ENCODE measurements at places on chromosomes 6 and 20.

DNA sequence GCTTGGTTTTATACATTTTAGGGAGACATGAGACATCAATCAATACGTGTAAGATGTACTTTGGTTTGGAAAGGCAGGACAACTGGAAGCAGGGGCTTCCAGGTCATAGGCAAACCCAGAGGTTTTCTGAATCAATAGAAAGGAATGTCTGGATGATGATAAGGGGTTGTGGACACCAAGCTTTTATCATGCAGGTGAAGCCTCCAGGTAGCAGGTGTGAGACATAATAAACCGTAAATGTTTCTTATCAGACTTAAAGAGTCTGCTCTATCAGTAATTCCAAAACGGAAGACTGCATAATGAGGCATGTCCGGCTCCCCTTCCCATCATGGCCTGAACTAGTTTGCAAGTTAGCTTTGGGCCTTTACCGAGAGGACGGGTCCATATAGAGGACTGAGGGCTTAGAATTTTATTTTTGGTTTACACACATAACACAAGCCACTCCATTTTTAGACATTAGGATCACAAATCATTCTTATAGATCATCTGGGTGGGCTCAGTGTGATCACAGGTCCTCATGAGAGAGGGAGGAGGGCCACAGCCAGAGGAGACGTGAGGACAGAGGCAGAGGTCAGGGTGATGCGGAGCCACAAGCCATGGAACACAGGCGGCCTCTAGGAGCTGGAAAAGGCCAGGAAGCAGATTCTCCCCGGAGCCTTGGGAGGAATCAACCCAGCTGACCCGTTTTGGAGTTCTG lies 10.7 kb upstream of the SERPINB9 start:
- no peak for DNase-seq

GRCh38 chr6:130233330-130233729 lies 10.6 kb upstream of the SAMD3 start:
- no peak for DNase-seq

- no peak for DNase-seq
These were observed 205.3 kb downstream of the NFATC2 start for GRCh38 chr20:51337126-51337805.

GRCh38 chr6:27553123-27553904 lies 80.4 kb upstream of the ZNF184 start:
- DNase-seq = no peak
